ENCODE measurements at places on chromosomes 6 and 20.

- no peak for DNase-seq
Measured at GRCh38 chr20:36246401-36246800, 10.1 kb downstream of the AAR2 start.

DNA sequence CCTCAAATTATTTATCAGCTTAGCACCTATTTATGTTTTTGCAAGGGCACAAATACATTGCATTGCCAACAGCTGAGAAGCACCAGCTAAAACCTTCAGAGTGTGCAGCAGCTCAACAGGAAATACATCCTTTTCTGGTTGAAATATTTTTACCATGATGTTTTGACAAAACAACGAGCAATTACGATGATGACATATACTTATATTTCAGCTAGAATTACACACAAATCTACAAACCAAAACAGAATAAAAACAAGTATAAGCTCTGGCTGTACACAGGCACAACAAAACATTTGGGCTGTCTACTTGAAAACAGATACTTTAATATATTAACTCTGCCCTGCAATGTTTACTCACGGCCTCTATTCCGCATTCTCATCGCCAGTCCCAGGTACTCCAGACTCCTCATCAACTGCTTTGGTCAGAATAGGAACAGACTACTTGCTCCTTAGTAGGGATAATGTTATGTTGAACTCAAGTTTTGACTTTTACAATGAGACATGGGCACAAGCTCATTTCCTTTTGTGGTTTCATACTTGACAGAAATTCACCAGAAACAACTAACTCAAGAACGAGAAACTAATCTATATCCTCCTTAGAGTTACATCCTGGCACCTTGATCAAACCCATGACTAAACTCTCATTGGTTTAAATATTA, 377.6 kb downstream of the ESR1 start:
- no peak for DNase-seq

DNA sequence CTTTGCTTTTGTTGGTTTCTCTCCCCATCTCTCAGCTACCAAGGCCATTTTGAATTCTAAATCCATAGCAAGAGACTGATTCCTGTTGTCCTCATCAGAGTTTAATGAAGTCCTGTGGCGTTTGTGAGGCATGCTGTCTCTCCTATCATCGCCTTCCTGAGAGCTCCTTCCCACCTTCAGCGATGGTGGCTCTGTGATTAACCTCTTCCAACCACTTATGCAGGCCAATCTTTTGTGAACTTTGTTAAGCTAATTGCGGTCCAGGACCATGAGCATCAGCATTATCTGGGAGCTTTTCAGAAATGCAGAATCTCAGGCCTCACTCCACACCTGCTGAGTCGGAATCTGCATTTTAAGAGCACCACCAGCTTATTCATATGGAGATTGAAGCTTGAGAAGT, 272.5 kb upstream of the CDYL start:
- DNase-seq = no peak

GRCh38 chr6:119129148-119129967, 50.9 kb upstream of the FAM184A start:
- DNase-seq = no peak

DNA sequence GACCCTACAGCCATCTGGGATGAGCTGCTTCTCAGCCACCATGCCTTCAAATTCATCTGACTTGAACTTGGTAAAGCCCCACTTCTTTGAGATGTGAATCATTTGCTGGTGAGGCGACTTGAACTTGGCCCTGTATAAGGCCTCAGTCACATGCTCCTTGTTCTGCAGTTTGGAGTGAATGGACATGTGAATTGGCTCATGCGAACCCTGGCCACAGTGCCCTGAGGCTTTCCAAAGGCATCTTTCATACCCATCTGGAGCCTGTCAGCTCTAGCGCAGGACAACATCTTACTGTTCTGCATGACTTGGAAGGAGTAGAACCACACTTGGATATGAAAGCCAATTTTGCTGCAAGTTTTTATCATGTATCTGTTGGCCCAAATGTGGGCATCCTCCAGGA, 244.0 kb upstream of the FAM83B start:
- no peak for DNase-seq

- DNase-seq = no peak
Measured at GRCh38 chr6:47654255-47654654, 44.1 kb upstream of the ADGRF4 start.

GRCh38 chr6:43150051-43150751, 20.9 kb upstream of the SRF start:
- no peak for DNase-seq

DNA sequence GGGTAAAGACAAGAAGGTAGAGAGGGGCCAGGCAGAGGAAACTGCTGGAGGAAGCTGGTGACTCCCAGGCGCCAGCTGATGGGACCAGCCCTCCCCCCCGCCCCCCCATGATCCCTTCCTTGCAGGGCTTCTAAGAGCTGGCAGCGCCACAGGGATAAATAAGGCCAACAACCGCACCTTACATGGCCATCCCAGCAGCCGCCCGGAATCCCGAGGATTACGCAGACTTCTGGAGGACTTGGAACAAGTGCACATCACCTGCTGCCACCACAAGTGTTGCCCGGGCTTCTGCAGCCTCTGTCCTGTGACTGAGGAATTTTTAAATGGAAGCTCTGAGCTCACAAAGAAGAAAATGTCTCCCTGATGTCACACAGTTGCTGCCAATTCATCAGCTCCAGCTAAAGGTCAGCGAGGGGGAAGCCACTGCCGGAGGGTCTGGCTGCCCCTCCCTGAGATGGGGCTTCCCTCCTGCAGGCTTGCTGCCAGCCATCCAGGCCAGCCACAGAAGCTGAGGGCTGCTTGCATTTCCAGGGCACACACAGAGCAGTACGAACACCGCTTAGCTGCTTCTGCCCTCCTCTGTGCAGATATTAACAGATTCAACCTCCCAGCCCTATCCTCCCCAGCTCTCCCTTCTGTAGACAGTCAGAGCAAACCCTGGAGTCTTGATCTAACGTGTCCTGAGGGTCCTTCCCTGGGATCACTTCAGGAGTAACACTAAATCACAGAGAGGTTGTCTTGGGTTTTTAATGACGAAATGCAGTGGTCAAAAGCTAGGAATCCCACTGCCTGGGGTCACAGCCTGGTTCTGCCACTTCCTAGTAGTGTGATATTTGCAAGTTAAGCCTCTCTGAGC, 38.6 kb upstream of the PIM1 start:
- DNase-seq = no peak

All from activated naive CD4-positive, alpha-beta T cell treated with Interleukin-2 at 50 U/mL for 16 hours (primary cell).